NCI-H146 (cell line): ENCODE measurements at places on chromosomes 13 and 19.

DNA sequence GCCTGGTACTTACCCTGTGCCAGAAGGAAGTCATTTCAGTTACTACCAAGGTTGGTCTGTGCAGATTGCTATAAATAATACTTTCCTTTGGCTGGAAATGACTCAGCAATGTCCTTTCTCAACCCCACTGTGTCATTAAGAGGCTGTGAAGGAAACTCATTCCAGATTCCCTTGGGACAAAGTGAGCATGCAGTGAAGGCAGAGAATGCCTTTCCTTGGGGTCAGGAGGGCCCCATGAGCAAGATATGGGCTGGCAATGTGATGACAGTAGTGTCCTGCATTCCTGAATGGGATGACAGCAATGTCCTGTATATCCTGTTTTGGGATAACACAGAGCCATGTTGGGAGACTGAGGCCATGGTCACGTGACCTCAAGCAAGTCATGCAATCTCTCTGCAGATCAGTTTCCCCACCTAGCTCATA lies 213.1 kb upstream of the TMTC4 start:
- DNase-seq: no peak

- DNase-seq: no peak
Measured at GRCh38 chr19:42193706-42194105, 23.8 kb downstream of the DEDD2 start.

- no peak for DNase-seq
Measured at GRCh38 chr13:36839281-36839680, 20.3 kb downstream of the RFXAP start.

DNA sequence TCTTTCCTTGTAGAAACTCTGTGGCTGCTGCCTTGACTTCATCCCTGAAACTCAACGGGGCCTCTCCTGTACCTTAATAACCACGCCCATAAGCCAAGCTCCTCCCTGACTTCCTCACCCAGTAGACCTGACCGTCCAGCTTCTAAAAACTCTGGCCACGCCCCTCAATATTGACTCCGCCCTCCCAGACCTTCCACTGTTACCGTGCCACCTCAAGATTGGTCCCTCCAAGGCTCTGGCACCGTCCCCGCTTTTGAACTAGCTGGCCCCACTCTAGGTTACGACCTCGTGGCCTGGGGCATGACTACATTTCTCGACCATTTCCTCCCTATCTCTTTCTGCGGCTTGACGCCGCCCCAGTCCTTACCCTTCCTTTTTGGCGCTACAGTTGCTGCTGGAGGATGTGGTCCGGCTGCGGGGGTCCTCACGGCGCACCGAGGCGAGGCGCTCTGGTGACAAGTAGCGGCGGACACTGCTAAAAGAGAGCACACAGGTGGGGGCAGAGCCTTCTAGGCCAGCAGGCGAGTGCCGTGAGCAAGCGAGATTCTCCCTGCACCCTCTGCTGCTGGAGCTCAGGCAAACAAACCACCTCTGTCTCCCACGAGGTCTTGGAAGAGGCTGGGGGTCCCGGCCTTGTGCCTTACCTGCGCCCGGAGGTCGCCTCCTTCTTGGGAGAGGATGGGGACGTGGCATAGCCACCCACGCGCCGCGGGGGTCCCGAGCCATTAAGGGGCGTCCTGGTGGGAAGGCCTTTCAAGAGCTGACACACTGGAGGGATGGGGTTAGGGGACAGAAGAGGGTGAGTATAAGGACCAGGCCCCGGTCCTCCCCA lies 2.3 kb upstream of the EML2 start:
- peak; percentile 94 for DNase-seq

DNA sequence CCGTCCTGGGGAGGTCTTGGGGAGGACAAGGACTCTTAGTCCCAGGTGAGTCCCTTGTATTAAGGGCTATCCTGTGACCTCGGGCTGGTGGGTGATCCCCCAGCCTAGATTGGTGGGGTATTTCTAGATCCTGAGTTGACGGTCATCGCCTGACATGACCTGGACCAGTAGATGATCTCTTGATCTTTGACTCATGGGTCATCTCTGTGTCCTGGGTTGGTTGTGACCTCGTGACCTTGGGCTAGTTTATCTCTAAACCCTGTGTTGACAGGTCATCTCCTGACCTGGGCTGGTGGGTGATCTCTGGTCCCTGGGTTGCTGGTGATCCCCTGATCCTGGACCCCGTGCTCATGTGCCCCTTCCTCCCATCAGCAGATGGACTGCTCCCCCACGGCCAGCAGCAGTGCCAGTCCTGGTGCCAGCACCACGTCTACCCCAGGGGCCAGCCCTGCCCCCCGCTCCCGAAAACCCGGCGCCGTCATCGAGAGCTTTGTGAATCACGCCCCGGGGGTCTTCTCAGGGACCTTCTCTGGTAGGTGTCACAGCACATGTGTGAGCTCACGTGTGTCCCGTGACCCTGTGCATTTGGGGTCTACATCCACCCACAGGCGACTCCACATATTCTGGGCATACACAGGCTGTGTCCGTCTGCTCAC lies 6.3 kb downstream of the MIDN start:
- DNase-seq: no peak

DNA sequence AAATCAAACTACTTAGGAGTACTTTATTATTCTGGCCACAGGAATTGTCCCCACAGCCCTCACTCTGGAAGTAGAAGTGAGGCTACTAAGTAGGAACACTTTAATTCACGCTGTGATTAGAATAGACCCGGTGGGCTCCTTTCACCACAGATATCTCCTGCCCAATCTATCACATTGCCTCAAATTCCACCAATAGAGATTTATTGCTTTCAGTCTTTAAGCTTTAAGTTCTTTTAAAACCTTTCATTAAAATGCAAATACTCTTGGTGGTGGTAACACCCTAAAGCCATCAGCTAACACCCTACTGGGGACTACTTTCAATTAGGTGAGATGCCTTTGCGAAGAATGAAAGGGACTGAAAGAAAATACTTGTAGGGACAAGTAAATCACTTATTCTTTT lies 181.9 kb downstream of the DACH1 start:
- DNase-seq: no peak

- DNase-seq: no peak
Measured at GRCh38 chr19:8257052-8257443, 47.9 kb downstream of the CERS4 start.

DNA sequence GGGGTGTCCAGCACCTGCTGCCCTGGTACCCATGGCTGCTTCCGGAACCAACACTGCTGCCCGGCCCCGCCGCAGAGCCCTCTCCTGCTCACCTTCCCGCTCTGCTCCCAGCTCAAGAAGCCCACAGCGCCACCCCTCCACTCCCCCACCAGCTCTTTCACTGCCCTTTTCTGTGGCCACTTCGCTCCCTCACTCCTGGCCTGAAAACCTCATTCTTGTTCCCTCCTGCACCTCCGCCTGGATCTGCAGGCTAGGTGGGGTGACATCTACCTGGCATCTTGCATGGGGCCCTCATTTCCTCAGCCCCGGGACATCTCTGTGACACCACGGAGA lies 6.4 kb downstream of the ZNF787 start:
- DNase-seq: no peak

- no peak for DNase-seq
Measured at GRCh38 chr13:38700051-38700450, 13.2 kb downstream of the FREM2 start.

- DNase-seq: no peak
Measured at GRCh38 chr13:32548837-32549236, 10.2 kb upstream of the N4BP2L2 start.

DNA sequence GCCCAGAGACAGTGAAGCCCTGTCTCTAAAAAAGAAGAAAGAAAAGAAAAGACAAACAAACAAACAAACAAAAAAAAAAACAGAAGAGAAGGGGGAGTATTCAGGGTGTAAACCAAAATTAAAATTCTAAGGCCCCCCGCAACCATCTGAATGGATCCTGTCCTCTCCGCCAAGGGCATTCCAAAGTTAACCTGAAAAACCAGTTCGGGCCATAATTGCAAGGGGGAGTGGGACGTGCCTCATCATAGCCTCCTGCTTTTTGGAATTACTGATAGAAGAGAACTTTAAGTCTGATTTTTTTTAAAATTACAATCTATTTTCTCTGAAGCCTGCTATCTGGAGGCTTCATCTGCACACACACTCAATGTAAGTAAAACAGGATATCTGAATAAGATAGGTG lies 5.7 kb upstream of the IFNL2 start:
- no peak for DNase-seq

DNA sequence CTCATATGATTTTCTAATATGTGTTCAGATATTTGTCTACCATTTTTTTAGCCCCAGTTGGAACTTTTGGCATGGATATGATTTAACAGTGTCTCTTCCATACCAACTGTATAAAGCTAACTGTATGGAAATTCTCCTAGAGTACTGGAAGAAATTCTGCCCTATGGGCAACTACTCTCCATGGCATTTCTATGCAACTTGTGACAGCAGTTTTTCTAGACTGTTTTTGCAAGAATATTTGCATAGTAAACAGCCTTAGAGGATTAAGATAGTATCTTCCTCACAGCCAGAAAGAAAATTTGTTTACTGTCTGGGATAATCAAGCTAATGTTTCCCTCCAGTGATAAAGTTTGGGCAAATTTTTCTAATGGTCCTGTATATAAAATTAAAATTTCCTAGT lies 119.9 kb upstream of the PCDH17 start:
- DNase-seq: no peak

DNA sequence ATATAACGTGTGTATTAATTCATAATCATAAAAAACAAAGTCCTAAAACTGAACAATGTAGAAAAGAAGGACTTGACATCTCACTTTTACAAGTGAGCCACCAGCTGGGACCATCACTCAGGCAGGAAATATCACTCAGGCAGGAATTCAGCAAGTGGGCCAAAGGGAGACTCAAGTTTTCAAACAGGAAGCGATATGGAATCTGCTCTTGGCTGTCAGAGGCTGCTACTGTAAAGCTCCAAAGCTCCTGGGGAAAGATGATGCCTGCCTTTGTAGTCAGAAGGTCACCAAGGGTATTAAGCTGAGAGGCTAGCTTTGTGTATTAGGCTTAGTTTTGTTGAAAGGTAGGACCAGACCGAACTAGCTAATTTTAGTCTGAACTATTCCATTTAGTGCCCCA lies 5.5 kb upstream of the AKAP11 start:
- DNase-seq: no peak

DNA sequence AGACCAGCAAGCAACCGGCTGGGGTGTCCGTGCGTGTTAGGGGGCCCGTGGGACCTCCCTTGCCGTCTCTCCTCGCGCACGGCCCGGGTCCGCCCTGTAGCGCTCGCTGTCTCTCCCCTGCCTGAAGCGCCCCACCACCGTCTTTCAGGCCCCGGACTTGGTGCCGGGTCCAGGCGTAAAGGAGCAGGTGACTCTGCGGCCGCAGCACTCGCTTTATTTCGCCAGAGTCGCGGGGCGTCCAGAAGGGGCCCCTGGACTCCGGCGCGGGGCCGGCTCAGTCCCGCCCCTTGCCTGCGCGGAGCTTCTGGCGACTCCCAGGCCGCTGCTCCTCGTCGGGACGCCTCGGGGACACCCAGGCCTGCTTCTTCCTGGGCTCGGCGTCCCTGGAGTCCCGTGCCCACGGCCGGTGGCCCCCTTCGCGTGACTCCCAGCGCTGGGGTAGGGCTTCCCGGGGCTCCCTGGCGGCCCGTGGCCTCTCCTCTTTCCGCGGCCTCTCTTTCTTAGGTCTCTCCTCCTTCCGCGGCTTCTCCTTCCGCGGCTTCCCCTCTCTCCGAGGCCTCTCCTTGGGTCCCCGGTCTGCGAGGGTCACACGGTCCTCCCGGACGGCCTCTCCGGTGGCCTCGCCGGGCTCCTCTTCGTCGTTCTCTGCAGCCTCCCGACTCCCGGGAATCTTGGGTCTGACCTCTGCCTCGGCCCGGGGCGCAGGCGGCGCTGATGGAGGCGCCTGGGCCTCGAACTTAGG lies 3.1 kb downstream of the AMH start:
- DNase-seq: no peak

DNA sequence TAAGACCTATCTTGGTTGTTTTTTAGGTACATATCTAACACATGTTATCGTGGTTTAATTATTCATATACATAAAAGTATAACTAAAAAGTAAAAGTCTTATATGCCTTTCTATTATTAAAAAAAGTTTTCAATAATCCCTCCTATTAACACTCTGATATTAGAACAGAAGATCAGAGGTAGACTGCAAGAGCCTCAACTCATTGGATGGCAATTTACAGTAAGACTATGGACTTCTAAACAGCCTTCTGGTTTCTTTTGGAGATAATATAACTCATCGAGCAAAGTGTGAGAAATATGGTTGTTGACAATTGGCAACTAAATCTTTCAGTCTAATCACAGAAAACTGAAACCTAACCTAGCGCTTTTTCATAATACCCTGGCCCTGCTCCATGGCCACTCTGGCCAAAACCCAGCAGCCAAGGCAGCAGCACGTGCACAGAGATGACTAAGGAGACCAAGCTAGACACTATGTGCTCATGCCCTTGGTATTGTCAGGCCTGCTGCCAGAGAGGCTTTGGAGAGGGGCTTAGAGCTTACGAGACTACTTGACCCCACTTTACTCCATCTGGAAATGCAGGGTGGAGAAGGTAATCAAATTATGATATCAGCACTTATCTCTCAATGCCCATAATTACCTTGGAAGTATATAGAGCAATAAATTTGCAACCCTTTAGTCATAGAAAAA lies 40.6 kb upstream of the EEF1AKMT1 start:
- DNase-seq: no peak

GRCh38 chr13:51255556-51255955 lies 33.4 kb downstream of the FAM124A start:
- DNase-seq: peak; percentile 37

- DNase-seq: no peak
Measured at GRCh38 chr13:77786695-77787287, 89.3 kb downstream of the SLAIN1 start.

GRCh38 chr19:45952686-45953505 lies 20.8 kb downstream of the NOVA2 start:
- DNase-seq: peak; percentile 98

GRCh38 chr13:32587011-32587810 lies 959 bp downstream of the PDS5B start:
- peak; percentile 78 for DNase-seq

- DNase-seq: no peak
Measured at GRCh38 chr13:114229506-114229905, 5.2 kb upstream of the CDC16 start.

- no peak for DNase-seq
Measured at GRCh38 chr13:85565652-85566051, 233.6 kb downstream of the SLITRK6 start.

GRCh38 chr13:92175330-92175729 lies 776.9 kb downstream of the GPC5 start:
- peak; percentile 63 for DNase-seq

DNA sequence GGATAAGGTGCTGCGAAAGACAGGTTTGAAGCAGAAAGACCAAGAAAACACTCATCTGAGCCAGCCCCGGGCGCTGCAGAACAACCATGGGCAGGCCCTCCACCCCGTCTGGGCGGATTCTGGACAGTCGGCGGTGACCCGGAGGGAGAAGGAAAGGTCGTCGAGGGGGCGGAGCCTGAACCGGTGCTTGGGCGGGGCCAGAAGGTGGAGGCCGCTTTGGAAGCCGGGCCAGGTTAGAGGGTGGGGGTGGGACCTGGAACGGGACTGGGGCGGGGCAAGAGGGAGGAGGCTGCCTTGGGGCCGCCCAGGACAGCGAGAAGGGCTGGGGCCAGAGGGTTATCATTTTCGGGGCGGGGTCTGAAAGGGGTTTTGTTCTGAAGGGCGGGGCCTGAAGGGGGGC lies 5.0 kb upstream of the ZNF765 start:
- peak; percentile 89 for DNase-seq

- no peak for DNase-seq
Measured at GRCh38 chr13:51907040-51907732, 45.4 kb downstream of the CCDC70 start.
